Stimulated activated CD4-positive, alpha-beta T cell treated with anti-CD3 and anti-CD28 coated beads, Interleukin-4, amount 100 ng/mL, for 1 hour (primary cell): ENCODE measurements at places on chromosomes 6 and 20.

DNA sequence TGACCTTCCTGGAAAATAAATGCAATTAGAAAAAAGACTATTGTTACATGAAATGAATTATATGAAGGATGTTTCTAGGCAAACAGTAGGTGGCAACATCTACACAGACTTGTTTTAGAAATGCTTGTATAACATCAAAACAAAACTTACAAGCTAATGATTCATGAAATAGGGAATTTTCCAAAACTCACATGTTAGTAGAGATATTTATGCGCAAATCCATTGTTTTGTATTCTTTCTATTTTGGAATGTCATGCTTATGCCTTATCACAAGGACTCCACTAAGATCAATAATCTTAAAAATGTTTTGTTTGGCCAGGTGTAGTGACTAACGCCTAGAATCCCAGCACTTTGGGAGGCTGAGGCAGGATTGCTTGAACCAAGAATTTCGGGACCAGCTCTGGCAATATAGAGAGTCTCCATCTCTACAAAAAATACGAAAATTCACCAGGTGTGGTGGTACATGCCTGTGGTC lies 32.3 kb upstream of the LGSN start:
- no peak for DNase-seq

DNA sequence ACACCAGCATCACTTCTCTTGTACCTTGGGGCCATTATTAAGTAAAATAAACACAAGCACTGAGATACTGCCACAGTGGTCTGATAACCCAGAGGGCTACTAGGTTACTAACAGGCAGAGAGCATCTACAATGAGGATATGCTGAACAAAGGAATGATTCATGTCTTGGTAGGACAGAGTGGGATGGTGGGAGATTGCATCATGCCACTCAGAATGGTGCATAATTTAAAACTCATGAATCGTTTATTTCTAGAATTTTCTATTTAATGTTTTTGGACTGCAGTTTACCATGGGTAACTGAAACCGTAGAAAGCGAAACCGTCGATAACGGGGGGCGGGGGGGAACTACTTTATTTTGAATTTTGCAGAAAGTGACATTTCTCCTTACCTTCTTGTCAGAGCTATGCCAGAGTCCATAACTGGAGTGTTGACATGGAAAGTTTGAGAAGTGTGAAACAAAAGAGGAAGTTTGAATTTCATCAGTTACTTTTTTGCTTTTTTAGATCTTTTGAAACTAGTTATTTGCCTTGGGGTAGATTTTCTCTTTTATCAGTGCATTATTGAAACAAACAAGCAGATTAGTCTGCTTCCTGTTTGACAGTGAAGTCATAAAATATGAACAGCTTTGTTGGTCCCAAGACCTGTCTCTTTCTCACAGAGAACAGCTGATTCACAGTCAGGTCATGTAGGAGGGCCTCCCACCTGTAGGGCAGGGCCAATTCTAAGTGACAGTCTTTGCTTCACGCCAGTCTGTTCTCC lies 124.9 kb downstream of the KLHL32 start:
- peak; percentile 4 for DNase-seq

- no peak for DNase-seq
These were observed 31.6 kb downstream of the SRC start for GRCh38 chr20:37377346-37378081.

- DNase-seq: no peak
These were observed 2.1 kb upstream of the PTCHD4 start for GRCh38 chr6:48113130-48113529.

- DNase-seq: no peak
These were observed 10.9 kb upstream of the MRS2 start for GRCh38 chr6:24391756-24392405.

DNA sequence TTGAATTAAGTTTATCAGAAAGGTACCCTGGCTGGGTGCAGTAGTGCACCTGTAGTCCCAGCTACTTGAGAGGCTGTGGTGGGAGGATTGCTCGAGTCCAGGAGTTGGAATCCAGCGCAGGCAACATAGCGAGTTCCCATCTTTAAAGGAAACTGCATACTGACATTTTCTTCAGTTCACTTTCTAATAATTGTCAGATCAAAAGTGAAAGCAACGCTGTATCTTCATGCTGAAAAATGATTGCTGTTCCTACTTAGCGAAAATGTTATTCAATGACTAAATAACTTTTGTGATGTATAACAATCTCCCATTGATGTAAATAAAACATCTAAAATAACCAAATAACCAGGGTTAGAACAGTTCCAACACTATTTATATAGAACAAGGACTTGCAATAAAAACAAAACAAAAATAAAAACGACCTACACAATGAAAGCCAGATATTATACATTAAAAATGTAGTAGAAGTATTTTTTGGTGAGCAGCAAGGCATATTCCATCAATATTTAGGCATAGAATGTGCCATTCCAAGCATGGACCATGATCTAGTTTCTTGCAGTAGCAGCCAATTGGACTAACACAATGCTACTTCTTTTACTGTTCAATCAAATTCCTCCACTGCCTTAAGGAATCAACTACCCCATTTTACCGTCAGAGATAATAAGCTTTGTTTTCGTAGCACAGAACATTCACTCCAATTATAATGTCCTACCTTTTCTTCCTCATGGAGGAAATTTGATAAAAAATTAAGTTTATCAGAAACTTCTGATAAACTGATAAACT lies 1.5 kb downstream of the LATS1 start:
- DNase-seq: no peak

DNA sequence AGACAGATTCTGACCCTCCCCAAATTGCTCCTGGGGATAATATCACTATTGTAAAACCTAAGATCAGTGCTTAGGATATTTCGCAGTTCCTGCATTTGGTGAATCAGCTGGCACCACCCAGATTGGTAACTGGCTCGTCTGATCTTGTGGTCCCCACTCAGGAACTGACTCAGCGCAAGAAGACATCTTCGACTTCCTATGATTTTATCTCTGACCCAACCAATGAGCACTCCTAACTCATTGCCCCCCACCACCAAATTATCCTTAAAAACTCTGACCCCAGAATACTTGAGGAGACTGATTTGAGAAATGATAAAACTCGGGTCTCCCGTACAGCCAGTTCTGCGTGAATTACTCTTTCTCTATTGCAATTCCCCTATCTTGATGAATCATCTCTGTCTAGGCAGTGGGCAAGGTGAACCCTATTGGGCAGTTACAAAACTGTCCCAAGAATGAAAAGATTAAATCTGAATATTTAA lies 55.7 kb upstream of the PRND start:
- DNase-seq: peak; percentile 39

DNA sequence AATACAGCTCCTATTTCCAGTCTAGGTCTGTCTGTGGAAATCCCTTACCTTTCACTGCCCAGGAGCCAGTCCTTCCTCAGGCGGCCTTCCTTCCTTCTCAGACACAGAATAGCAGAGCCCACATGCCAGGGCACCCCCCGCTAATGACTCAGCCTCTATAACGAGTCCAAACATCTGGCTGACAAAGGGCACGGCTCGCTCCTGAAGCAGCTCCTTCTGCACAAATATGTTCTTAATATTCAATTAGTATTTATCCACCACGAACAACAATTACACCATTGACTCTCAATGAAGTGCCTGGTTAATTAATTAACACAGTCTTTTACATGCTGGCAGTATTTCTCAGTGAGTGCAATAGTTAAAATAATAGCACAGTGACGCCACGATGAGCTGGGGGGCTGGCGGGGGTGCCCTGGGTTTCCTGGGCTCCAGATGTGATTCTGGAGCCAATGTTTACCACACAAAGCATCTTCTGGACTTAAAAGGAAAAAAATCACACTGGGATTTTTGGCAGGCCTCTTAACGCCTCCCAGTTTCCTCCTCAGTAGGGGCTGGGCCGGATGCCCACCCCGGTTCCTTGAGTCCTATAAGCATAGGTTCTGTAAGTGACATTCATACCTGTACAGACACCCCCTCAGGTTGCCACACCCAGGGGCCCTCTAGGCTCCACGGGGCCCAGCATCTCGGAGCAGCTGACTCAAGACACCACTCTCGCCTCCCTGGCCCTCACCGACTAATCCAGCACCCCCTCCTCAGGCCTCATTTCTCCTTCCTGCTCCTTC lies 158.6 kb upstream of the MLN start:
- DNase-seq: no peak

DNA sequence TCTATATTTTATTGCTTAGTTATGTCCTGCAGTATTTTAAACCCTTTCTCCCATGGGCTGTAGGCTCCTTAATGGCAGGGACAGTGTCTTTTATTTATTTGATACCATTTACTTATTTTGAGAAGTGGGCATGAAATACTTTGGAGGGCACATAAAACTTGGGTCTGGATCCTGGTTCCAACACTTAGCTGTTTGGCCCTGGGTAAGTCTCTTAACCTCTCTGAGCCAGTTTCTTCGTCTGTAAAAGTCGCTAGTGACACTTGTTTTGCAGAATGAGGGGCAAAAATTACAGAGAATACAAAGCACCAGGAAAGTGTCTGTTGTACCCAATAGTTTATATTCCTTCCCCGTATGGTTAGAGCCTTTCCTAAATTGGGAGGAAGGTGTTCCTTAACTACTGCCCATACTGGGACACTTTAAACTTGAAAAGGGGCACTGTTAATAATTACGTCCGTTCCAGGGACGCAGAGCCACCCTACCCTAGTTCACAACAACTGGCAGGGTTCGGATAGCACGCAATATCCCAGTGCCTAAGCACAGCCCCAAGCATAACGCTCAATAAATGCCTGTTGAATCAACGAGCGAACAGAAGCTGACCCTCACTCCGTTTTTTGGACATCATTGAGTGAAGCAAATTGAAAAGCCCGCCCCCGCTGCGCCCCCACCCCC lies 6.0 kb upstream of the ARMC12 start:
- no peak for DNase-seq

DNA sequence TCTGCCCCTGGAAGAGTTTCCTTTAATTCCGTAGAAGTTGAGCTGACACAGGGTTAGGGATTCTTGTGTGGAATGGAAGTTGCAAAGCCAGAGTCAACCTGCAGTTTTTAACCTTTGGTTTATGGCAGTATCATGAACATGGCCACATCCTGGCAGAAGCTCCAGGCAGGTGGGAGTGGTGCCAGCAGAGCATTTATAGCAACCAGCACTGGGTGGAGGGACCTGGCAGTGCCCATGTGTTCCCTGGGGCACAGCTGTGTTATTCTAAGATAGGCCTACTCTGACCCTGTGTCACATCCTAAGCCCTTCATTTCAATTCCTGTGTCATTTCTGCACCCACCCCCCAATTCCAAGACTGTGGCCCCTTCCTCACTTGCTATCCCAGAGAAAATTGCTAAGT lies 26.1 kb upstream of the ZNF831 start:
- no peak for DNase-seq

DNA sequence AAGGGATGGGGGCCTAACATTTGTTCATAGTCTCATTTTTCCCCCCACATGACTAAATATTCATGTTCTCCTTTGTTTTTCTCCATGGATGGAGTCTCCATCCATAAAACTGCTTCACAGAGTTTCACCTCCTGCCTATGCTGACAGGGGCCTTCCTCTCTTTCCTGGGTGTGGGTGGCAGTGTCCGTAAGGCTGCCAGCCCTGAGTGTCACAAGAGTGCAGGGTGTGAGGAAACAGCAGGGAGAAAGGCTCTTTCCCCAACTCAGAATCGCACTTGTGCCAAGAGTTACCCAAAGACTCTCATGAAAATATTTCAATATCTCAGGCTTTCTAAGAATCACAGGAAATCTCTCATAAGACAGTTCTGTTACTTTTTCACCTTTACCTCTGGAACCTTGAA lies 346.2 kb upstream of the MMS22L start:
- DNase-seq: no peak
